ENCODE measurements at places on chromosomes 1 and 21. TPM values are rescaled to one million over a fixed set of nuclear protein-coding genes. Genes with fewer than 3 reads are reported as not detected.

GRCh38 chr1:167429612-167430011, 88.7 kb downstream of the CD247 start:
- no peak for DNase-seq

- no peak for DNase-seq
Measured at GRCh38 chr21:31198575-31198974, 145.5 kb downstream of the TIAM1 start.

- no peak for DNase-seq
Measured at GRCh38 chr1:218787826-218788225, 385.9 kb upstream of the LYPLAL1 start.

DNA sequence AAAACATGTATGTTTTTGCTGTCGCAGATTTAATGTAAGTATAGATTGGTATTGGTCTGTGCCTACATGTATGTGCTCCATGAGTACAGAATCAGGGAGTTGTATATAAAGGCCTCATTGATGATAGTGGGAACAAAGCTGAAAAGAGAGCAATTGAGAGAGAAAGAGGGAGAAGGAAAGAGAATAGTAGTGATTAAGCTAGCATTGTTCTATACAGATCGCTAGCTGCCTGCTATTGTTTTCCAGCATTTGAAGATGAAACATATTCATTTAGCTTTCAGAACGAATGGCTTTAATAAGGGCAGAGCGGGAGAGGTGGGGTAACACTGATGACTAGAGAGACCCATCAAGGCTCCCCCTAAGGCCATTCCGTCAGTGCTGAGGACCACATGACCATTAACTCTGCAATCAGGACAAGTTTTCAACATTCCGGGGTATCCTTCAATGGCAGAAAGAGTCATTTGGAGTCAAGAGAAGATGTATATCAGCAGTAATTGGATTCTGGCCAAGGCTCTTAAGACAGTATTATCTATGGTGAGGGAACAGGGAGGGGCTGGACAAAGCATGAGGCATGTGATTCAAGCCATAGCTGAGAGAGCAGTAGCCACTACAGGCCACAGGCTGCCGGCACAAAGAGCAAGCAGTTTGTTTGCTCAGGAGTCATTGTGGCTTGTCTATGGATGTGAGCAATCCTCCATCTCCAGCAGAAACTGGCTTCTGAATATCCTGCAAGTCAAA, 176.5 kb downstream of the PBX1 start:
- no peak for DNase-seq

IRF6 gene
- polyA plus RNA-seq: 9.8 TPM

LRRC3 gene
- polyA plus RNA-seq: 1.9 TPM

SLC22A15 gene
- 11.4 TPM for polyA plus RNA-seq
